Esophagus muscularis mucosa (tissue), 4 donors: ENCODE measurements at places on chromosomes 4 and X.
A peak's percentile ranks its signal among the peaks of the same experiment; 100 is the strongest.

GRCh38 chr4:40865696-40866095 lies 115.9 kb downstream of the NSUN7 start:
- DNase-seq, result no peak

DNA sequence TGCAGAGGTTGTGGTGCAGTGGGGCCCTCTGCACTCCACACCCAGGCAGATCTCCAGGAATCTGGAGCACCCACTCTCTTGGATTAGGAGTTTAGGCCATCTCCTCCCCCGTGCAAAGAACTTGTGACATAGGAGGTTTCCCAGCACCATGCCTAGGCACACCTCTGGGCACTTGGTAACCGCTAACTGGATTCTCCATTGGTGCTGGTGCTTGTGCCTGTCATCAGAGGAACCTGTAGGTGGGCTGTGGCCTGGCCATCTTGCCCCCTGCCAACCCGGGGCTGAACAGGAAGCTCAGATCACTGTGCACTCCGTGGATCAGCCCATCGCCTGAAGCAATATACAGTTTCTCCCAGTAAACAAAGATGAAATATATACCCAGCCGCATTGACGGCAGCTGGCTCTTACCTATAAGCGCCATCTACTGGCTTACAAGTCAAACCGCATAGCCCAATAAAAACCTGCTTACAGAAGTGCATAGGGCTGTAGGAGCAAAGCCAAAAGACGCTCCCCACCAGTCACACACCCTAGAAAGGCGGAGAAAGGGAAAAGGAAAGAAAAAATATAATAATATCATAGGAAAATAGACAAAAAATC lies 19.1 kb upstream of the TEX13B start:
- DNase-seq, result no peak

DNA sequence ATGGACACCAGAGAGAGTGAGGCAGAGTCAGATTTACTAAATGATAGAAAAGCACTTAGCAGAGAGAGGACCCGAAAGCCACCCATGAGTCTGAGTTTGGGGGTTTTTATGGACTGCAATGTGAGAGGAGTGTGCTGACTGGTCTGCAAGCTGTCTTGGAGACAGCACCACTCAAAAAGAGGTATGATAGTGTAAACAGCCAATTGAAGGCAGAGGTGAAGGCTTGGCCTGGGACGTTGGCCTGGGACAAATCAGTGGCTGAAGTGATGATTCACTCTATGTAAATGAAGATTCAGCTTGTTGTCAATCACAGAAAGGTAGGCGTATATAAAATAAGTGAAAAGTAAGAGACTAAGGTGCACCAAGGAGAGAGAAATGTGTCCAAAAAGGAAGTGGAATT lies 217.6 kb upstream of the ZFP42 start:
- DNase-seq, result no peak

DNA sequence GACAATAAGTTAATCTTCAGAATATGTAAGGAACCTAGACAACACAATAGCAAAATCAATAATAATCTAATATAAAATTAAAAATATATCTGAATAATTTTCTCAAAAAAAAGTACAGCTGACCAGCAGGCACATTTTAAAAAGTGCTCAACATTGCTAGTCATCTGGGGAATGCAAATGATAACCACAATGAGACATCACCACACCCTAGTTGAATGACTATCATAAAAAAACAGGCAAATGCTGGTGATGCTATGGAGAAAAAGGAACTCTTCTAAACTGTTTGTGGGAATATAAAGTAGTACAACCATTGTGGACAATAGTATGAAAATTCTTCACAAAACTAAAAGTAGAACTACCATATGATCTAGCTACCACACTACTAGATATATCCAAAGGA lies 956.9 kb upstream of the NDST4 start:
- DNase-seq, result no peak

DNA sequence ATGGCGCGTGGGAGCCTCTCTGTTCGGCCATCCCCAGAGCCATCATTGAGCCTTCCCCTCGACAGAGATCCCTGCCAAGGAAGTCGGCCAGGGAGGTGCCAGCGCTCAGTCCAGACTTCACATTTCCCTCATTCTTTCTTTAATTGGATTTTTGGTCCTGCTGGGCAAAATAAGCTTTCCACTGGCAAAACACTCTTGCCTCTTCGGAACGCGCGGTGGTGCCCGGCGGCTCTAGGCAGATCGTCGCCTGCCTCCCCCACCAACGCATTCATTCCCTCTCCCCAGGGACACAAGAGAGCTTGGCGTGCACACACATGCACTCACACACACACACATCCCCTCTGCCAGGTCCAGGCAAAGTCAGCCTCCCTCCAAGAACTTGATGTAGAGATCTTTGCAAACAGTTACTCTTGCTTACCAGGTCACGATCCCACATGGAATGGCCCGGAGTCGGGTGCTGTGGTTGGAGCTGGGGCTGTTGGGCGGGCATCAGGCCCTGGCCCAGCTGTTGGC lies 257.1 kb downstream of the BCOR start:
- DNase-seq, result no peak

DNA sequence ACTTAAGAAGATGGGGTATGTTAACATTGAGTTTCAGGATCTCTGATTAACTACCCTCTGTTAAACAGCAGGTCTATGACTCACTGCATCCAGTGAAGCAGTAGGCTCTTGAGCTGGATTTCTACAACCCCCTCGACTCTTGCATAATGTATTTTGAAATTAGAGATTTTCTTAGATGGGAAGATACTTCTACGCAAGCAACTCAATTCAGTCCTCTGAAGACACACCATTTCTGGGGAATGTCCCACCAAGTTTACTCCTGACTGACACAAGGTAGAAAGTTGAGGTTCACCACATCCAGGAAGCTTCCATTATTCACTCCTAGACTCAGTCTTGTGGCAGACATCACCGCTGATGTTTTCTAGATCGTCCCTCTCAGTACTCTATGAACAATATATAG lies 12.9 kb downstream of the PALLD start:
- DNase-seq, result no peak

DNA sequence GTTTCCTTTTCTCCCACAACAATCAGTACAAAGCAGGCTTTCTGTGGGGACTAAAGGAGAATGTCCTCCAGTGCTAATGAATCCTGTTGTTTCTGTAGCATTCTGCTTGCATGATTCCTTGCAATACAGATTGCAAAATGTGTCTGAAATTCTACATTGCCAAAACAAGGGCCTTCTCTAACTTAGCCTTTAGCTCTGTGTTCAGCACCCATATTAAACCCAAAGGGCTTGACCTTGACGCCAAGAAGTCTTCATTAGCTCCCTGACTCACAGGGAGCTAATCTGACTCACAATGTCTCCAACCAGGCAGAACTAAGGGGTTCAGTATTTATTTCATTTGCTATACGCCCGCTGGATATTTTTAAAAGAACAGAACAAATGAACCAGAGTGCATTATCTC lies 241.4 kb upstream of the CLNK start:
- DNase-seq, result no peak

DNA sequence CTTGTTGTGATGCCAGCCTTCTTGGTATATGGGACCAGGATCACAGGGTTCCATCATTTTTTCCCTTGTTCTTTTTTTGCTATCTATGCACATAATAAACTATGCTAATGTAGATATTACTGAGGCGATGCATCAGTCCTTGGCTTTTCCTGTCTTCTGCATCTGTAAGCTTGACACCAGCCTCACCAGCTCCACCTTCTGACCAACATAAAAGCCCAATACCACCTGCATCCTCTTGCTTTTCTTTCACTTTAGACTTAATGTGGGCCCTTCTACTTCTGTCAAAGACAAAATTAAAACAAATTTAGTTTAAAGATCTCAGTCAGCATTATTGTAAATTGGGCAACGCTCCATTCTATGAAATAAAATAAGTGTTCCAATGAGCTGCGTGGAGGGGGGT lies 1718.8 kb upstream of the PCDH10 start:
- no peak for DNase-seq

DNA sequence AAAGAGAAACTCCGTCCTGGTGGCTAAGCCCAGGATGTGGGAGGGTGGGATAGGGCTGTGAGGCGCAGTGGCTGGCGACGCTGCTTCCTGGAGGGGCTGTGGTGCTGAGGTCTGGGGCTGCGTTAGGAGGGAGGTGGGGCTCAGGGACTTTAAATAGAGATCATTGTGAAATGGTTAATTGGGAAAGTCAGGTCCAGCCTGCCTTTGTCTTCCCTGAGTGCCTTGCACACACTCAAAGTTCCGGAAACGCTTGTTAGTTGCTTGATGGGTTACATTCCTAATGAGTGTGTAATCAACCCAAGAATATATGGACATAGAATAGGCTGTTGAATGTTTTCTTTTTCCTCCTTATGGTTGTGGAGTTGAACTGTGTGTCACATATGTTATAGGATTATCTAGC lies 55.7 kb upstream of the CLDN34 start:
- DNase-seq, result no peak

- no peak for DNase-seq
Measured at GRCh38 chrX:6383488-6383887, 151.4 kb downstream of the VCX3A start.

DNA sequence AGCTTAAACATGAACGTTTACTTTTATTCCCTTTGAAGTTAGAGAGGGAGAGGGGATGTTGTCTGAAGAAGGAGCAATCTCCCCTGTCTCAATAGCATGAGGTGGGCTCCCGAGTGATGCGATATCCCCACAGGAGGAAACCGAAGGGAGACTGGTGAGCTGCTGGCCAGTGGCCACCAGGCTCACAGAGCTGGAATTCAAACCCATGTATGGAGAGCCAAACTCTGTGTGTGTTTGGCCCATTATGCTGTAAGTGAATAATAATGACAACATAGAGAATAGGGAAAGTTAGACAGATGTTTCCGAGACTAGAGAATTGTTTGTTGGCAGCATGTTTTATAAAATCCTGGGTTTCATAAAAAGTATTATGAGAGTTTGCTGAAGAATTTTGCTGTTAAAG lies 66.1 kb upstream of the CLNK start:
- no peak for DNase-seq

GRCh38 chrX:109990582-109991276 lies 12.2 kb upstream of the TMEM164 start:
- DNase-seq, result no peak

- no peak for DNase-seq
Measured at GRCh38 chr4:59195839-59196238, 2004.3 kb upstream of the ADGRL3 start.

- DNase-seq, result no peak
Measured at GRCh38 chrX:78322863-78323262, 4.5 kb downstream of the CYSLTR1 start.

DNA sequence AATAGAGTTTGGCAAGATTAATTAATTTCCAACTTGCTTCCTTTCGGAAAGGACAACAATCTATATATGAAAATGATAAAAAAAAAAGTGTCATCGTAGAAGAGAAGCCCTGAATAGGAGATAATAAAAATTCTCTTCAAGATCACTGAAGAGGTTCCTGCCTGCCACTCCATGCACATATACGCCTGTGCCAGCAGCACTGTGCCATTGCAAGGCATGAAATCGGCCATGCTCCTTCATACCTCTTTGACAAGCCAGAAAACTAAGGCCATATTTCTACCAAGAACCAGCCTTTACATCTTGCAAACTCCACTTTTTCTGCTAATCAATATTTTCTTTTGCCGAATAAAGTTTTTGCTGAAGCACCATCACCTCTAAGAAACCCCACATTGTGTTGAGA lies 365.5 kb downstream of the CXXC4 start:
- no peak for DNase-seq

GRCh38 chr4:140739971-140740370 lies 16.2 kb downstream of the TBC1D9 start:
- no peak for DNase-seq

DNA sequence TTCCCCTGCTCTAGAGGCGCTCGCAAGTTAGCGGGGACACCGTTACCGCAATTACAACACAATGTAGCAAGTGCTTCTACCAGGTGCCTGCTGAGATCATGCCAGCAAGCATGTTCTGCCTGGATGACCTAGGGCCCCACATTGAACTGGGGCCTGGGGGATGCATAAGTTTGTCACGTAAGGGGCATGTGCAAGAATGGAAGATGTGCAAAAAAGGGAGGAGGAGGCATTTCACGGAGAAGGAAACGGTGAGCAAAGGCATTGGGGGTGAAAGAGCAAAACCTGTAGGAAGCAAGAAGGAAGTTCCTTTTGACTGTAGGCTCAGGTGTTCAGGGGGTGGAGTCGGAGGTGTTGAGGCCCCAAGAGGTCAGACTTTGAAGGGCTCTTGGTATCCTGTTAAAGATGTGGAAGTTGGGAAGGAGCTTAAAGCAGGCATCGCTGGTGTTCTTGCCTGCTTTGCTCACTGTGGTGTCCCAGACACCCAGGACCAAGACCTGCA lies 602 bp upstream of the SCARB2 start:
- DNase-seq, result peak; percentile 60

DNA sequence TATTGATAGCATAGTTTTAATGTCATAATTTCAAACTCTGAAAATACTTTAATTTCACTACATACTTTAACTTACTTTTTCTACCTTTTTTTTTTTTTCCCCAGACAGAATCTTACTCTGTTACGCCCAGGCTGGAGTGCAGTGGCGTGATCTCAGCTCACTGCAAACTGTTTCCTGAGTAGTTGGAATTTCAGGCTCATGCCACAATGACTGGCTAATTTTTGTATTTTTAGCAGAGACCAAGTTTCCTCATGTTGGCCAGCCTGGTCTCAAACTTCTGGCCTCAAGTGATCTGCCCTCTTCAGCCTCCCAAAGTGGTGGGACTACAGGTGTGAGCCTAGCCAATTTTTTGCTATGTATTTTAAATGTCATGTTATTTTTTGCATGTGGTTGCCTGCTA lies 741.6 kb downstream of the TRAM1L1 start:
- no peak for DNase-seq

DNA sequence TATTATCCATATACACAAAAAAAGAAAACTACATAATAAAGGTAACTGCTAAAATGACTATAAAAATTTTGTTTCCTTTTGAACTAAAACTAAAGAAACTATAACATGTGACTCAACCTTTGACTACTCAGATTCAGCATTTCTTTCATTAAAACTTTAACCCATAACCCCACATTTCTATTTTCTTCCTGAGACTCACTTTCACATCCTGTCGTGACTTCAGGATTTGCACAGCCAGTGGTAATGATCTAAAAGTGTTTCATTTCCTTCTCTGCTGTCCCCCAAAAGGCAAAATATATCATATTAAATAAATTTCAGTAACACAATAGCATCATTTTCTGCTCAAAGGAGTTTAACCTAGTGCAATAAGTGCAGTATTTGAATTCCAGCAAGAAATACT lies 1022.4 kb upstream of the DIAPH2 start:
- no peak for DNase-seq

DNA sequence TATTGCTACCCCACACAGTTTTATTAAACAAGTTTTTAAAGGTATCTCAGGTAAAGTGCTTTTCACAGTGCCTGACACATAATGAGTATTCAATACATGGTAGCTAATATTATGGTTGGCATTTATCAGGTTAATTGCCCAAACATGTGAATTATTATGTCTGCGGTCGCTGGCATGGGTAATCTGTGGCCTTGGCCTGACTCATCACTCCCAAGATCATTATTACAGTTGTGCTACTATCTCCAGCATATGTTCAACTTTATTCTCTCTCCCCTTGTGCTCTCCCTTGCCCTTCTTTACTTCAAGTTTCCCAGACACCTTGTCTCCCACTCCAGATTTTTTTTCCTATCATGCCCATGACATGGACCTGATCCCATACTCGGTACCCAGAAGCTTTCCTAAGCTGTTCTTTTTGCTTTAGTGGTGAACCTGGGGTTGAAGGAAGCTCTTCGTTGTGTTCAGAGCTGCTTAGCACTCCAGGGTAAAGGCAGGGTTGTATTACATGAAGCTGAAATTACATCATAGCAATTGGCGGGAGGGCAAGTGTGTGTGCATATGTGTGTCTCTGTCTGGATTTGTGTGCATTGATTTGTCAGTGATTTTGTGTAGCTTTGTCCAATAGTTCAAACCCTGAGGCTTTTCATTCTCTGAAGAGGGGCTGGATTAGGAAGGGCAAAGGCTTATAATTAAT lies 176.5 kb upstream of the NRK start:
- no peak for DNase-seq
